Fibroblast of the conjunctiva (primary cell): ENCODE measurements at places on chromosomes 1 and 21.

- DNase-seq, result no peak
Measured at GRCh38 chr1:5333291-5333690, 658.9 kb downstream of the NPHP4 start.

DNA sequence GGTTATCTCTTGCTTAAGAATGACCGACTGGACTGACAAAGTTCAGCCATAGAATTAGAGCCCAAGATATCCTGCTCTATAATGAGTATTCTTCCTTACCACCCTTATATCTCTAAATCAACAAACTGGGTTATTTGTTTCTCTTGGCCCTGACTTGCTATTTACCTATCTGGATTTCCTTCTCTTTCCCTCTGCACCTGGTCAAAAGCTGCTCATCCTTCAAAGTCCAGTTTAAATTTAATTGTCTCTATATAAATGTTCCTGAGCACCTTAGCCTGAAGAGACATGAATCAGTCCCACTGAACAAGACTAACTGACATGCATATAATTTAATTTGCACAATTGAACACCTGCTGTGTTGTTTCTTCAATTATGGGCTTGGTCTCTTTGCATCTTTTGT, 127.1 kb upstream of the KCNJ15 start:
- no peak for DNase-seq

- DNase-seq, result no peak
Measured at GRCh38 chr1:159999204-159999603, 32.6 kb downstream of the PIGM start.

DNA sequence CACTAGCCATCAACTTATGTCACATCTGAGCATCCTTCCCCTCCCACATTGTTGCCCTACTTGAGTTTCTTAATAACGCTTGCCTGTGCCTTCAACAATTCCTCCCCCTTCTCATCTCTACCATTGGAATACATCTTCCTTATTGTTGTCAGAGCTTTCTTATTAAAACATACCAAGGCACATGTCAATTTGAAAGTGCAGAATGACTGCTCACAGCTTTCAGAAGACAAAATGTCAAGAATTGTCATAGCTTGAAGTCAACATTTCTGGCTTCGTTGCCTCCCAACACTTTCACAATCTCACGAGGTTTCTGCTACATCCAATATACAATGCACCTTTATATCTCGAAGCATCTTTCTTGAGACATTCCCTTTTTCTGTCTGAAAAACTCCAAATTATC, 279.9 kb downstream of the LRRC7 start:
- no peak for DNase-seq

- DNase-seq, result no peak
Measured at GRCh38 chr1:184219414-184219813, 167.4 kb upstream of the C1orf21 start.

GRCh38 chr1:156797212-156797871, 19.3 kb downstream of the SH2D2A start:
- no peak for DNase-seq
